ENCODE measurements at places on chromosomes 1 and 21. TPM values are rescaled to one million over a fixed set of nuclear protein-coding genes. Genes with fewer than 3 reads are reported as not detected.

The KCNN3 gene
- not detected for total RNA-seq

The FAM72B gene
- total RNA-seq = 8.6 TPM

DNA sequence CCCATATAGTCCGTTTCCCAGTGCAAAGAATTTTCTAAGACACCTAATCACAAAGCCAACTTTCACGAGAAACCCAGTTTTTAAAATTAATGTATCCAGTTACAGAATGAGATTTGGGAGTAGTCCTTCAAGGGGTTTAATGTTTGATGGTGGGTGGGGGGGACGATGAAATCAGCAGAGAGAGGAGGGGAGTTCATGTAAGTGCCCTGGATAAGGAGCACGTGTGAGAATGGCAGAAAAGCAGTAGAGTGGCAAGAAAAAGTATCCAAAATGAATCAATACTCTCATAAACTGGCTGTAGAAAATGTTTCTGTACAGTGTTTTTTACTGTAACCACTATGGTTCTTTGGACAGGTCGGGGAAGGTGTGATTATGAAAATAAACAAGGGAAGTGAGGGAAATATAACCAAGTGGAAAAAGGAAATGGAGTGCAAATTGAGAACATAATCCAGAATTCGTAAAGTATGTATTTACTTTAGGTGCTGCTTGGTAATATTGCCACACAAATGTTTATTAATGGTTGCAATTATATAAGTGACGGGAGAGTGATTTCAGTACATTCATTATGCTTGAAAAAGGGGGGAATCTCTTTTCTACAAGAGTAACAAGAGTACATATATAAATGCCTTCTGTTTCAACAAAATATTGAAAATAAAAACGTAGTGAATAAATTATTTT lies 118.7 kb upstream of the RRP15 start:
- no peak for DNase-seq
- peaks cover 4% of the 10 kb centered on the region for H3K4me1 ChIP-seq
- H3K4me3 ChIP-seq = no peak overlapping the region
- peaks cover 84% of the 10 kb centered on the region for H3K27me3 ChIP-seq

The CNIH3 gene
- total RNA-seq = 3.4 TPM

- H3K27me3 ChIP-seq = no peaks in the 10 kb centered on the region
- H3K4me1 ChIP-seq = peaks cover 8% of the 10 kb centered on the region
- DNase-seq = peak; percentile 14
- H3K36me3 ChIP-seq = no peaks in the 10 kb centered on the region
These were observed 598.2 kb downstream of the PLPP3 start for GRCh38 chr1:55981010-55981650.

DNA sequence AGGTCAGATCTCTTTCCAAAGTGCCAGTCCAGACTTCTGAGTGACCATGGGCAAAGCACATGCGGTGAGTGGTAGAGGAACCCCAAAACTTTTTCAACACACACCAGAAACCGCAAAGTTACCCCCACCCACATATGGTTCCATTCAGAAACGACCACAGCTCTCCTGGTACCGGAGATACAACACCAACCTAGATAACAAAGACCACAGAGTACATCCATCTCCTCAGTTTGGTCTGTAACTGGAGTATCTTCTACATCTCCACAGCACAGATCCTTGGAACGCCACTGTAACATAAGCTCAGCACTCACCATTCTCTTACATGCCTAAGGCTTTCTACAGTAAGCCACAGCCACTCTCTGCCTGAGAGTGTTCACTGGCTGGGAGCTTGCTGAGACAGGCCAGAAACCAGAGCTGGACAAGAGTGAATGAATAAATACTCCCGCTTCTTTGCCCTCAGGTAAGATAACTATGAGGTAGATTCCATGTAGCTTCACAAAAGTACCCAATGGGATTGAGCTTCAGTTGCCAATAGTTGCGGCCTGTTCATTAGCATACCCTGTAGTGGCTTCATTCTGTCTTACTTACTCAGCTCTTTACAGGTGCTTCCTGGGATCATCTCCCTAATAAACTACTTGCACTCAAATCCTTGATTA lies 81.8 kb downstream of the SMYD3 start:
- no peaks in the 10 kb centered on the region for H3K36me3 ChIP-seq
- no peak overlapping the region for H3K27ac ChIP-seq
- H3K4me3 ChIP-seq = no peak overlapping the region
- H3K27me3 ChIP-seq = no peaks in the 10 kb centered on the region
- H3K4me1 ChIP-seq = peaks cover 25% of the 10 kb centered on the region

GRCh38 chr1:245365095-245366020 lies 210.6 kb downstream of the KIF26B start:
- no peak overlapping the region for H3K4me3 ChIP-seq
- no peaks in the 10 kb centered on the region for H3K4me1 ChIP-seq
- H3K27ac ChIP-seq = no peak overlapping the region
- H3K27me3 ChIP-seq = no peaks in the 10 kb centered on the region
- no peak for DNase-seq

The ITGB2 gene
- total RNA-seq = 24.8 TPM

The ZMYM4 gene
- 70.1 TPM for total RNA-seq
